ENCODE measurements at places on chromosomes 1 and 21. TPM values are rescaled to one million over a fixed set of nuclear protein-coding genes. Genes with fewer than 3 reads are reported as not detected.

DNA sequence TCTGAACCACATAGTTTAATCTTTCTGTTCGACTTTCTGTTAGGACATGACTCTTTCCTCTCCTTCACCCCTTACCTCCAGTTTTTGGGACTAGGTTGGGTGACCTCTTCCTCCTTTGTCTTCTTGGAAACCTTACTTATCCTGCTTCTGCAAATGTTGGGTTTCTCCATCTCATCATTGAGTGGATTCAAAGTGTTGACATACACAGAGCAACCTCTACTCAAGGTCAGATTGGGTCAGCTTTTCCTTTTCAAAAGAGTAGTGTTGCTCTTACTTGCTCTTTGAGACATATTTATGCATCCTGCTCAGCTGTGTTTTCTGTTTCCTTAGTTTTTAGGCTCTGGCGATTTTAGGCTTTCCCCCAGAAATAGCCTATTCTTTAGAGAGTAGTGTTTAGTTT is 3.7 kb downstream of the CAMTA1 start:
- DNase-seq: no peak

DNA sequence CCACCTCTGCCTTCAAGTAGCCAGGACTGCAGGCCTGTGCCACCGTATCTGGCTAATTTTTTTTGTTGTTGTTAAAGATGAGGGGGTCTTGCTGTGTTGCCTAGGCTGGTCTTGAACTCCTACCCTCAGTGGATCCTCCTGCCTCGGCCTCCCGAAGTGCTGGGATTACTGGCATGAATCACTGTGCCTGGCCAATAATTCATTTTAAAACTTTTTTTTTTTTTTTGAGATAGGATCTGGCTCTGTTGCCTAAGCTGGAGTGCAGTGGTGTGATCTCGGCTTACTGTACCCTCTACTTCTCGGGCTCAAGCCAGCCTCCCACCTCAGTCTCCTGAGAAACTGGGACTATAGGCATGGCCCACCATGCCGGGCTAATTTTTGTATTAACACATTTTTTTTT is 3.5 kb downstream of the CDC73 start:
- DNase-seq: no peak

DNA sequence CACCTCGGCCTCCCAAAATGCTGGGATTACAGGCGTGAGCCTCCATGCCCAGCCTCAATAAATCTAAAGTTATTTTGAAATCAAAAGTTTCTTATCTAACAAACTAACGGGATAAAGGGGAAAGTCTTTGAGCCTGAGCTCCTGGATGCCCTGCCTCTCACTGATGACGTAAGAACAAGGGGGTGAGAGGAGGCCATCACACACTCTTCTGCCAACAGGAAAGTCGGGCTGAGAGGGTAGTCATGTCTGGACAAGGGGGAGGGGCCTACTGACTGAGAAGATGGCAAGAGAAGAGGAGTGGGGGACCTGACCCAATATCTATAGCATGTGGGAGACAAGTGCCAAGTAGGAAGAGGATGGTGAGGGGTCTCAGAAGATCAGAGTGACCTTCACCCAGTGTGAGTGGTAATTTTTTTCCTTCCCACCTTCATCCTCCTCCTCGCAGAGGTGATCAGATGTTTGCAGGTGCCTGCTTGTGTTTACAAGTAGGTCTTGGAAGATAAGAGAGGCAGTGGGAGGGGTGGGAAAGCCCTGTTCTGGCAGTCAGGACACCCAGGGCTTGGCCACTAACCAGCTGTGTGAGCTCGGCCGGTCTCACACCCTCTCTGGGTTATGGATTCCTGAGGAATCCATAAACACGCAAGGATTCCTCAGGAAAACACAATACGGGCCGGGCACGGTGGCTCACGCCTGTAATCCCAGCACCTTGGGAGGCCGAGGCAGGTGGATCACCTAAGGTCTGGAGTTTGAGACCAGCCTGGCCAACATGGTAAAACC is 9.6 kb downstream of the UQCRHL start:
- peak; percentile 46 for DNase-seq

DNA sequence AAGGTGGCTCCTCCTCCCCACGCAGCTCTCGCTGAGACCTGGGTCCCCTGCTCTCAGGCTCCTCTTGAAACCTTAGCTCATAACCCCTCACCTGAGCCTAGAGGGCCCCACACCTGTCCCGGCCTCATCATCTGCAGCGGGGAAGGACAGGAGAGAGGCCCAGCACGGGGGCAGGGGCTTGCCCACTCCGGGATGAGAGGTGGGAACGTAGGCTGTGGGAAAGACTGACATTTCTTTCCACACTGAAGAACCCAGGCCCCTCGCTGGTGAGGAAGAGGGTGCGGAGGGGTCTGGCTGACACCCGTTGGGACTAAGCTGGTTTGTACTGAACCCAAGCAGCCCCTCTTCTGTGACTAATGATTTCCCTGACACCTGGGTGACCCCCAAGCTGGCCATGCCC is 14.0 kb upstream of the NES start:
- DNase-seq: no peak

DNA sequence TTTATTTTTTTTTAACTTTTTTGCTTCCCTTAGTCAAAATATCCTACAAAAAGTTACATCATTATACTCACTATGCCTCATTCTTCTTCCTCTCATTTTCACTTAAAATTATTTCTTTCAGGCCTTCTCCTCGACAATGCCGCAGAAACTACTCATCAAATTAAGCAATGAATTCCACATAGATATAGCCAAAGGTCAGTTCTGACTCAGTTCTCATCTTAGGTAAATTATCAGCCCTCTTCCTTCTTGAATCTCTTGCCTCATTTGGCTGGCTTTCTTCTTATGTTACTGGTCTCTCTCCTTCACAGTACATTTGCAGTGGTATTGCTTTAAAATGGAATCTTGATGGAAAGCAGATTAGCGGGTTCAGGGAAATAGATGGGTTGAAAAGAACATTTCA is 260.7 kb upstream of the BRINP3 start:
- DNase-seq: no peak

- DNase-seq: peak; percentile 25
These were observed 184.4 kb downstream of the RYR2 start for GRCh38 chr1:237226177-237226944.

DNA sequence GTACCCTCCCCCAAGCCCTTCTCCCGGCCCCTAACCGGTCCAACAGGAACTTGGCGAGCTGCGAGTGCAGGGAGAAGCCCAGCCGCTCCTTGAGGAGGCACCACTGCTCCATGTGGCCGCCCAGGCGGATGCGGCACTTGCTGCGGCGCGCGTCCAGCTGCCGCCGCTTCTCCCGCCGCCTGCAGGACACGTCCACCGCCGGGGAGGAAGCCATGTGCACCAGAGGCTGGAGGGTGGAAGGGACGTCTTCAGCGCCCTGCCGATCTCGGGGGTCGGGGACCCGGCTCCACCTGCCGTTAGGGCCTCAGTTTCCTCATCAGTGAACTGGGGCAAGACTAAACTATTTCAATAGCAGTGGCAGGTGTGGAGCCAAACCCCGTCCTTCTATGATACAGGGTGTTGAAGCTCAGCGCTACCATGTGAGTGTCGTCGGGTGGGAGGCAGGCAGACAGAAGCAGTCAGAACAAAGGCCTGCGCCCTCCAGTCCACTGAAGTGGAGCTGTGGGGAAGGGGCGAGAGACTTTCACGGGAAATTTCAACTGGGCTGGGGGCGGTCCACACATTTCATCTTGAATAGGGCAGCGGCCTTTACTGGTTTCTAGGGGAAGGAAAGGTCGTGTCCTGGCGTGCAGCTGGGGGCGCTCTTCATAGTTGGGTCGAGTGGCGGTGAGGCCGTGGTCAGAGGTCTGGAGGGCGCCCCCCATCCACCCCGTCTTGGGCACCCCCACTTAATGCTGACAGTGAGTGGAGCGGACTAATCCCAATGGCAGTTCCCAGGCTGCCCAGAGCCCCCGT is 592 bp downstream of the ZNF692 start:
- DNase-seq: peak; percentile 85

DNA sequence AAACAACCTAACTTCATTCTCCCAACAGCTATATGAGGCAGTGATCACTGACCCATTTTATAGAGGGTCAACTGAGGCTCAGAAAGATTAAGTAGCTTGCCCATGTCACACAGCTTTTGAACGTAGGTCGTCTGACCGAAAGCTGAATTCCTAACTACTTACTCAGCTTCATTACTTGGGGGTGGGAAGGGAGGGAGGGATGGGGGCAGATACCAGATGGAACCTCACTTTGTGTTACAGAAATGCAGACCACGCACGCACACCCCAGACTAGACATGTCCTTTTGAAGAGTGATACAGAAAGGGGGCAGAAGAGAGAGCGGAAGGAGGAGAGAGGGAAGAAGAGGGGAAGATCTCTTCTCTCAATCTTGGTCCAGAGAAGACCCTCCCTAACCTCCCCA is 2.3 kb downstream of the ADGRB2 start:
- DNase-seq: no peak

DNA sequence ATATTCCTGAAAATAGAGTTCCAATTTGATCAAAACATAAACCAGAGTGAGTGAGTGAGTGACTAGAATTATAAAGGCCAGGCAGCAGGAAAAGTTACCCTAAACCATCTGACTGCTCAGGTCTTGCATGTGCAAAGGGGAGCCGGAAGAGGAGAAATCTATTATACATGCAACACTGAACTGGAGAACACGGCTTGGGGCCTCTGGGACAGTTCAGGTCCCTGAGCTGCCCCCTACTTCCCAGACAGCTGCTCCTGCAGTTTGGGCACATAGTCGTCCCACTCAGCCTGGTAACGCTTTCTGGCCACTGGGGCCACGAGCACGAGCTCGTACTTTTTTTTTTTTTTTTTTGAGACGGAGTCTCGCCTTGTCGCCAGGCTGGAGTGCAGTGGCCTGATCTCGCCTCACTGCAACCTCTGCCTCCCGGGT is 40.1 kb downstream of the PTPRC start:
- DNase-seq: no peak

DNA sequence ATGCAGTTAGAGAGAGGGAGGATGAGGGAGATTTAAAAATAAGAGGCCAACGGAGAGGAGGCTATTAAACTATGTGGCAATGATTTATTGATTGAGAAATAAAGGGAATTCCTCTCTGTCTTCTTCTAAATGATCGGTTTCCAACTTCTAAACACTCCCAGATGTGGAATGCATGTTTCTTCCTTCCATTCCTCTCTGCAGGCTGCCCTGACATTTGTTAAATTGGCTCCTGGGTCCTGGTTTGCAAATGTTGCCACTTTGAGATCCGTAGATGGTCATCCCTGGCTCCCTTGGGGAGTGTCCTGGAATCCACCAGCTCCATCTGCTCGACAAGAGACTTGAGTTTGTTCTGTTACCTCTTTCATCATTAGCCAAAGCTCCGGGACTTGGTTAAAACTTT is 10.3 kb upstream of the C1orf198 start:
- no peak for DNase-seq

DNA sequence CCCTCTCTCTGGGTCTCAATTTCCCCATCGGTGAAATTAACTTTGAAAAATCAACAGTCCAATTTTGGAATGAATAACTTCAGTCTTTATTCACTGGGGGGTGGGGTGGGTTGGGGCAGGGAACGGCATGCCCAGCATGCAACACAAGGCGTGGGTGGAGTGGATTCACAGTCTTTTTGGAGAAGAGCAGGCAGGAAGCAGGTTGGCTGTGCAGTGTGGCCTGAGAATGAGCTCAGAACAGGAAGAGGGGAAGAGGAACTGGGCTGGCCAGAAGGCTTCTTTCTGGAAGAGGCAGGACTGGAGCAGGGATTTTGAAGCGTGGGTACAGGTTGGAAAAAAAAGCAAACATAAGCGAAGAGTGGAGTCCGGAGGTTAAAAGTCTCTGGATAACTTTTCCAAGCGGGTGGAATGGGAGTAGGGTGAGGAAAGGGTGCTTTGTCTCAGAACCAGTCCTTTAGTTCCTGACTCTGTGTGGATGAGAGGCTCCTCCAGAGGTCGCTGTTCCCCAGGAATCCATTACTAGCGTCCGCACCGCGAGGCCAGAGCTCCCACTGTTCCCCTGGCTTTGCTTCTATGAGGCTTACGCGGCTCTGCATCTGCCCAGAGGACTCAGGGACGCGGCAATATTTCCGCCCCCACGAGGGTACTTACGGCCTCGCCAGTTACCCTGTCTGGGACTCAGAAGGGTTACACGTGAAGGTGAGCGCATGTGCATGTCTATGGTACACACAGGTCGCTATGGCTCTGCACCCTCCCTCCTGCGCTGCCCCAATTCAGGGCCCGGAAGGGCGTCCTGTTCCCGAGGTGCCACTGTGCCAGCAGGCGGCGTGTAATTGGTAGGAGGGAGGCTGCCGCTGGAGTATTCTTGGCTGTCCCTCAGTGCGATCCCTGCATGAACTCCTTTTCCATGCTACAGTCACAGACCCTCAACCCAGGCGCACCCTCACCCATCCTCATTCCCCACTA is 5.5 kb upstream of the FOXD2 start:
- peak; percentile 94 for DNase-seq

GRCh38 chr1:157961805-157962762 is 31.4 kb upstream of the KIRREL1 start:
- DNase-seq: peak; percentile 25

The UMODL1 gene
- under 0.01 TPM for total RNA-seq

The JAM2 gene
- total RNA-seq: 3.6 TPM

The EXOSC10 gene
- 15.1 TPM for total RNA-seq

The KCNA2 gene
- 0.92 TPM for total RNA-seq

The KRTAP11-1 gene
- total RNA-seq: not detected

Data from stomach (tissue), 19 donors.